ENCODE measurements at places on chromosomes 1 and 21.

DNA sequence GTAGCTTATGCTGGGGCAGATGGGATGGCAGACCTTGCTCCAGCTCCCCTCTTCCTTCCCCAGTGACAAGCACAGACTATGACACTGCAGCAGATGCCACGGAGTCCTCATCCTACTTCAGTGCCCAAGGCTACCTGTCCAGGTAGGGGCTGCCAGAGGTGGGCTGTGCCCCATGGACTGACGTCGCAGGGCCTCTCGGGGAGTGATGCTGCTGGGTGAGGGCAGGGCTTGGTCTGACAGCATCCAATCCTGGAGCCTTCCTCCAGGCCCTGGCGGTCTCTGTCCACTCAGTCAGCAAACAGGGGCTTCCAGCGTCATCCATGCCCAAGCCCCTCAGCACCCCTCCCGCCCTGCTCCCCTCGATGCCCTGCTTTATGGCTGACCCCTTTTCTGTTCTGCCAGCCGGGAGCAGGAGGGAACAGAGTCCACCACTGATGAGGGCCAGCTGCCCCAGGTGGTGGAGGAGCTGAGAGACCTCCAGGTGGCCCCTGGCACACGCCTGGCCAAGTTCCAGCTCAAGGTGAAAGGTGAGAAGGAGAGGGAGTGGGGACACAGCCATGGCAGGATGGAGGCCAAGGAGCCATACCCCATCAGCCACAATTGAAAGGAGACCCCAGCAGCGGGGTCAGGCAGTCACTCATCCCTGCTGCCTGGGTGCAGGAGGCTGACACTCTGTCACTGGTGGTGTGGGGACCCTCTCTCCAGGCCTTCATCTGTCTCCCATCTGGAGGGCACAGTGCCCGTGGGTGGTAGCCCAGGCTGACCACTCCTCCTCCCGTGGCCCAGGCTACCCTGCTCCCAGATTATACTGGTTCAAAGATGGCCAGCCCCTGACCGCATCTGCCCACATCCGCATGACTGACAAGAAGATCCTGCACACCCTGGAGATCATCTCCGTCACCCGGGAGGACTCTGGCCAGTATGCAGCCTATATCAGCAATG, 73.6 kb downstream of the TRIM11 start:
- DNase-seq: no peak

DNA sequence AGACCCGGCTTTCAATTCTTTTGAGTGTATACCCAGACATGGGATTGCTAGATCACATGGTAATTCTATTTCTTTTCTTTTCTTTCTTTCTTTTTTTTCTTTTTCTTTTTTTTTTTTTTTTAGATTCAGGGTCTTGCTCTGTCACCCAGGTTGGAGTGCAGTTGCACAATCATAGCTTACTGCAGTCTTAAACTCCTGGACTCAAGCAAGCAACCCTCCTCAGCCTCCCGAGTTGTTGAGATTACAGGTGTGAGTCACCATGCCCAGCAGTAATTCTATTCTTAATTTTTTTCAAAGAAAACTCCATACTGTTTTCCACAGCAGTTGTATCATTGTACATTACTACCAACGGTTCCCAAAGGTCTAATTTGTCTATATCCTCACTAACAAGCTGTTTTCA, 13.5 kb upstream of the RNF186 start:
- DNase-seq: no peak

DNA sequence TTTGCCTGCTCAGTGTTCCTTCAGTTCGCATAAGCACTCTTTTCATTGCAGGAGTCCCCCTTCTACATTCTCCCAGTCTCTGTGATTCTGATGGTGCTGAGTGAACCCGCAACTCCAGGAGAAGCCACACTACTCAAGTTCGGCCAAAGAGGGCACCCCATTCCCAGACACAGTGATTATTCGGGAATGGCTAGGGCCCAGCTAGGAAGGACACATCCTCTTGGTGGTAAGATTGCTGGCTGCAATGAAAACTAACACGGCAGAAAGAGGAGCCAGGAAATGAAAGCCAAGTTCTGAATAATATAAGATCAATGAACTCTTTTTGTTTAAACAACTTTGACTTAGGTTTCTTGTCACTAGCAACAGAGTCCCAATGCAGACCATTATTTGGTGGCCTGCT, 14.9 kb downstream of the CREG1 start:
- no peak for DNase-seq

DNA sequence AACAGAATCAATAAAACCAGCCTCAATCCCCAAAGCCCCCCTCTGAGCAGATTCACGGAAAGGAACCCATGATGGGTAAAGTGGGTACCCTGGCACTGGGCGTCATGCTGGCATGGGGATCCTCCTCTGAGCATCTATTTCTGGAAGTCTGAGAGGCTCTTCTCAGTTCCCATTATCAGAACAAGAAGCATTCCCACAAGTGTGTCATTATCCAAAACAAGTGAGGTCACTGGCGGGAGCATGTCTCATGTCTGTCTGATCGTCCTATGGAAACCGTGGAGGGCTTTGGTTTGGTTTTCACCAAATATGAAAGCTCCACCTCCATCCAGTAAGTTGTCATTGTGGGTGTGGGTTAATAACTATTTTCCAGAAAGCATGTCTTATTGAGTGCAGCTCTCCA, 70.7 kb downstream of the PGM1 start:
- DNase-seq: no peak

GRCh38 chr1:85453640-85454194, 11.2 kb downstream of the DDAH1 start:
- DNase-seq: no peak

Data from stimulated activated CD8-positive, alpha-beta memory T cell treated with anti-CD3 and anti-CD28 coated beads, Interleukin-4, amount 100 ng/mL, for 1 hour (primary cell).